ENCODE measurements at places on chromosomes 3 and 15.

- no peak for DNase-seq
These were observed 32.7 kb downstream of the TRANK1 start for GRCh38 chr3:36911990-36912804.

DNA sequence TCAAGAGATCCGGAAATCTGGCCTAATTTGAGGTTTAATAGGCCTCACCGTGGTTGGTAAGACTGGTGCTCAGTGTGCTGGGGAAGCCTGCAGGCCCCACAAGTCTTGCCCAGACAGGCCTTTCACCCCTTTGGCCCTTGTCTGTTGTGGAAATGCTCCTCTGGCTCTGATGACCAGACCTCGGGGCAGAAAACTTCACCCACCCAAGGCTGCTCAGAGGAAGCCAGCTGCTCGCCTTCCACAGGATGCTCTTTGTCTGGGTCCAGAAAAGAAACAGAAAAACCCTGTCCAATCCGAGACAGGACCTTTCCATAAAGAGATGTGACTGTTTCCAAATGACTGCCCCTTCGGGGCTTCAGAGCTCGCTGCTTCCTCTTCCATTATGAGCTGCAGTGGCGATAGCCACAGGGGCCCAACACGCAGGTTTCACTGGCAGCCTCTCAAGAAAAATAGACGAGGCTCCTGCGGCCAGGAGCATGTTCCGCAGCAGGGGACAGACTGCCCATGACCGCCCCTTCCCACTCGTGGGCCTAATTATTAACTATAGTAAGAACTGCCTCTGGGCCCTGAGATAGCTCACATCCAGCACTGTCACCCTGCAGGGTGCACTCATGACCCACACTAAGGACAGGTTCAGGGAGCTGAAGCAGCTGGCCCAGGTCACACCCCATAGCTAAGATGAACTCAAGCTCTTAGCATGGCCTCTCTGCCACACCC, 6.8 kb upstream of the SNX22 start:
- DNase-seq = no peak

- no peak for DNase-seq
These were observed 36.9 kb upstream of the TRIM59 start for GRCh38 chr3:160486459-160486869.

GRCh38 chr3:190101320-190102011, 19.2 kb downstream of the P3H2 start:
- no peak for DNase-seq

DNA sequence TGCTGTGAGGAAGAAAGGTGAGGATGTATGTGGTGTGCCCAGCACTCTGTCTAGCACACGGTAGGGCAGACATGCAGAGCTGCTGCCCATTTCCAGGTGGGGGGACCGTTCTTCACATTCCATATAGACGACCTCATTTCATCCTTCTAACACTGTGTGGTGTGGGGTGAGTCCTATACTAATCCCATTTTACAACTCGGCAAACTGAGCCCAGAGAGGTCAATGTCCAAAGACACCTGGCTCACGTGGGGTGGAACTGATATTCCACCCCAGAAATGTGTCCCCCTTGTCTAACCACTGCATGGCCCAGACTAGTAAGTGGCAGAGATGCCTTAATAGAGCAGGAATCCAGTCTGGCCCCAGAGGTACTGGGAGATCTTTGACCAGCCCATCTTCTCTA, 119.2 kb downstream of the FBLN2 start:
- DNase-seq = no peak

Measured in ecto neural progenitor cell (in vitro differentiated cells).